NCI-H2029 (cell line): ENCODE measurements at places on chromosomes 4 and X.

DNA sequence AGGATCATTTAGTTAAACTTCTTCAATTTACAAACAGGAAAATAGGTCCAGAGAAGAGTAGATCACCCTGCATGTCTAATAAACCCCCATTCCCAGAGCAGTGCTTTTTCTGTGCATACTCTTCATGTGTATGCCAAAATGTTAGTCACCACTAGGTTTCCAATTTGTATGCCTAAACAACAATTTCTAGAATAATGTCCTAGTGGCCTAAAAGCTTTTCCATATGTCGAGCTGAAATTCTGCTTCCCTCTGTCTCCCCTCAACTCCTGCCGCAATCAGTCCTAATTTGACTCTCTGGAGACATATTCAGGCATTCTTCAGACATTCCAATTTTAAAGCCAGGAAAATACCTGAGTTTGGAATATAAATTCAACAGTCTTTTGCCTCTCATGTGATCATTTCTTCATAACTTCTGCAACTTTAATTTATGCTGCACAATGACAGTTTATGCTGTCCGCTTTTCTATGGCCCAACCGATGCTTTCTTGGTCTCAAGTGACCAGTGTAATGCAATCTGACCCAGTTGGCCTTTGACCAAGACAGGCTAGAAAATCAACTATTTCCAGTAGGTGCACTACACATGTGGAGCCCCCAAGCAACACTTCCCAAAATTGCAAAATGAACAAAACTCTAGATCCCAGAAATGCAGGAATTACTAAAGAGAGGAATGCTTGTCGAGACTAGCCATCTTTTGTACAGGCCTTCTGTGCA is 122.9 kb upstream of the FMR1 start:
- DNase-seq, result no peak

GRCh38 chr4:159269116-159269515 is 166.2 kb downstream of the RAPGEF2 start:
- no peak for DNase-seq

- DNase-seq, result no peak
Observed at GRCh38 chr4:156118507-156119220, 165.0 kb upstream of the CTSO start.

DNA sequence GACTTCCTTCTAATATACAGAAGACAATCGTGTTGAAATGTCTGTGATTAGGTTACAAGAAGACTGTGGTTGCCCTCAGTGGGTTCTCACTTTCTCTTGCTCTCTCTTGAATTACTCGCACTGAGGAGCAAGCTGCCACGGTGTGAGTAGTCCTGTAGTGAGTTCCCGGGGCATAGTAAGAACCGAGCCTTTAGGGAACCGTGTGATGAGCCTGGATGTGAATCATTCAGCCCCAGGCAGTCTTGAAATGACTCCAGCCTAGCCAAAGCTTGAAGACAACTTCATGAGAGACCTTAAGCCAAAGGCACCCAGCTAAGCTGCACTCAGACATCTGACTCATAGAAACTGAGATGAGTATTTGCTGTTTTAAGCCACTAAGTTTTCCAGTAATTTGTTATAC is 292.7 kb downstream of the SPOCK3 start:
- no peak for DNase-seq

DNA sequence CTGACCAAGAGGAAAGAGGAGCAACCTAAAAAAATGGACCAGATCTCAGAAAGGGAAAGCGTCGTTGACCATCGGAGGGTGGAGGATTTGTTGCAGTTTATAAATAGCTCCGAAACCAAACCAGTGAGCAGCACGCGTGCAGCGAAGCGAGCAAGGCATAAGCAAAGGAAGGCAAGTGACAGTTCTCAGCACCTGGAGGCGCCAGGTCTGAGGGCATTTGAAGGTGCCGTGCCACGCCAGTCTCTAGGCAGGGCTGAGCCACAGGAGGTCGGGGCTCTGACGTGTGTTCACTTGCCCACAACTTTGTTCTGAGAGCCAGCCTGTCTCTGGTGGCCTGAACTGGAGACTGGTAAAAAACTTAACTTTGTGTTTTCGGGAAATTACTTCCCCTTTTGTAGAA is 59.7 kb downstream of the TNIP2 start:
- no peak for DNase-seq

- DNase-seq, result no peak
Observed at GRCh38 chr4:126611900-126612299, 1020.9 kb upstream of the INTU start.

GRCh38 chr4:185341377-185341776 is 54.3 kb downstream of the LRP2BP start:
- DNase-seq, result no peak

GRCh38 chrX:50814701-50815100 is 707 bp upstream of the SHROOM4 start:
- DNase-seq, result no peak

DNA sequence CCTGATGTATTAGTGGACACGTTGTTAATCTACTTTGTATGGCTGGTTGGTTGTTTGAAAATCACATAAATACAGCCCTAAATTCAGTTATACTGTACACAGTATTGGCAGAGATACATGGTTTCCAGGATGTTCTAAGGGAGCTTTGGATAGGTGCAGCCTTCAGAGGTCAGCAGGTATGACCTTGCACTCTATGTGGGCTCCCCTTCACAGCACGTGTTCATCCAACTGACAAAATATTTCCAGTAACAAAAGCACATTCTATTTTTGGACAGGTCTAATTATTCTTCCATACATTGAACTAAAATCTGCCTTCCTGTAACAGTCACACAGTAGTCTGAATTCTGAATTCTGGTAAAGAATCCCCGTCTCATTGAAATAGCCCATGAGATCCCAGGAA is 92.8 kb upstream of the RAPGEF2 start:
- DNase-seq, result no peak

DNA sequence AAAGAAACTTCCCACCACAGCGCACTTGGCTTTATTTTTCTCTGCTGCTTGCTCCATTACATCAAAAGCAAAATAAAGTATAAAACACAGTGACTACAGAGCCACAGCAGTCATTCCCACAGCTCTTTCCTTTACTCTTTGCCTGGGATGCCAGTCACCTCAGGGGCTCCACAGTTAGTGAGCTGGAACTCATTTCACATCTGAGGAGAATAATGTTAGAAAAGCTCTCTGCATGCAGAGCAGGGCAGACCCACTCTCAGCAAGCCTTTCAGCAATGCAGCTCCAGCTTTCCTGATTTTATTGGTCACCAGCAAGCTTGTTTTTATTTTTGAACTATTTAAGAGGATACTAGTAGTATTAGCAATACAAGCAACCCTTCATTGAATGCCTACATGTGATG is 13.8 kb downstream of the GRXCR1 start:
- no peak for DNase-seq

DNA sequence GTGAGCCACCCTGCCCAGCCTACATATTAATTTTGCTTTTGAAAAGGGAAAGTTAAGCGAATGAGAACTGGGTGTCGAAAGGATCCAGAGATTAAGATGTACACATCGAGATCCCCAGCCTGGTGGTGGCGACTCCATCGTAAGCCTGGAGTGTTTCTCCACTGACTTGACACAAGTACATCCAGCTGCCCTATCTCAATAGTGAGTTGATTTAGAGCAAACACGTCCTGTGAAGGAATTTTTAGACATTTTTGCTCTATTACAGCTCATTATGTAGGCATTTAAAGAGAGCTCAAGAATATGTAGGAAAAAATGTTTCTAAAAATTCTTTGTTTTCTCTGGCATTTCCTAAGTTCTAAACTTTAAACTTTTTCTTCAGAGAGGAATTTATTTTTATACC is 11.7 kb upstream of the CLDN34 start:
- DNase-seq, result no peak

GRCh38 chr4:123554801-123555232 is 158.2 kb downstream of the SPRY1 start:
- no peak for DNase-seq

GRCh38 chr4:152104356-152104755 is 343.5 kb upstream of the GATB start:
- DNase-seq, result no peak

DNA sequence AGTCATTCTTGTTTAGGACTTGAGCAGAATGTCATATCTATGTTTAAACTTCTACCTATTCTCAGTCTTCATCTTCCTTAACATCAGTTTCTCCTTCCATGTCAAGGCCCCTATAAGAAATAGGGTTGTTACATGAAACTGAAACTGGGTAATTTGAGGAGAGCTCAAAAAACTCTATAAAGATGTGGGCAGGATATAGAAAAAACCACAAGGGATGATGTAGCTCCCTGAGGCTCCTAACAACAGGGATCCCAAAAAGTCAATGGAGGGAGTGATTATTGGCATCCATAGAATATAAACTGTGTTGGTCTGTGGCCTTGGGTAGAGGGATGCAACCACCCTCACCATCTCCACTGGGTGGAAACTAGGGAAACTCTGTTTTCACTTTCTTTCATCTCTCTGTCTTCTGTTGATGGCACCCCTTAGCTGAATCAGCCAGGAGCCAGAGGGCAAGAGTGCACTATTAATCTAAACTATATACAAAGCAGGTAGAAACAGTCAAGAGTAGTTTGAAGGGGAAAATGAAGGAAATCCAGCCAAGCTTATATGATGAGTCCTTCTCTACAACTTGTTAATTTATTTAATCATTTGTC is 27.6 kb downstream of the C4orf54 start:
- no peak for DNase-seq

GRCh38 chr4:165124488-165124887 is 11.8 kb upstream of the TMEM192 start:
- DNase-seq, result no peak

DNA sequence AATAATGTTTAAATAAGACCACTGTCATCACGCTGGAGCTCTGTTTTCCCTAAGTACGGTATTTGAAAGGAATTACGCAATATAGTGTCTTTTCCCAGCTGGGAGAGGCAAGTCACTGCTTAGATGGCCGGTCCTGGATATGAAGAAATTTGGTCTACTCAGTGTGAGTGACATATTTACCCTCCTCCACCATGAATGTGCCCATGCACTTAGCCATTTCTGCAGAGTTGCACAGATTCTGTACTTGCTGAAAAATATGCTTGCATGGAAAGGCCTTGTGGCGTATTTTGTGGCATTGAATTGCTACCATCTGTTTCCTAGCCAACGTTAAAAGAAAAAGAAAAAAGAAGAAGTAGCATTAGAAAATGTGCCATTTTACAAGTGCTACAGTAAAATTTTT is 73.1 kb downstream of the ADGRL3 start:
- DNase-seq, result no peak
